ENCODE measurements at places on chromosomes 1 and 21.

DNA sequence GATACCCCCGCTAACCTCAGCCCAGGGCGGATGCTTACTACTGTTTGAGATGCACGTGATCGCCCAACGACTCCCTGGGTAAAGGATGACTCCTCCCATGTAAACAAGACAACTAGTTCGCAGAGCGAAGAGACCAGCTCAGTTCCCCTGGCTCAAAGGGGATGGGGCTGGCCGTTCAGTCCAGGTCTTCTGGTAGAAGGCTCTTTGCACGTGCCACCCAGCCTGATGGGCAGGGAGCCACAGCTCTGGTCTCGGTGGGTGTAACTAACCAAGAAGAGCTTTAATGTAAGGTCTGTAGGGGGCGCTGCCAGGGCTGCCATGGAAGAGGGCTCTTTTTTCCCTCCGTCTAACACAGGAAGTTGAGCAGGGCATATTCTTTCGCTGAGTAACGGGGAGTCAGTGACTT, 49.4 kb upstream of the PARP1 start:
- DNase-seq = no peak

DNA sequence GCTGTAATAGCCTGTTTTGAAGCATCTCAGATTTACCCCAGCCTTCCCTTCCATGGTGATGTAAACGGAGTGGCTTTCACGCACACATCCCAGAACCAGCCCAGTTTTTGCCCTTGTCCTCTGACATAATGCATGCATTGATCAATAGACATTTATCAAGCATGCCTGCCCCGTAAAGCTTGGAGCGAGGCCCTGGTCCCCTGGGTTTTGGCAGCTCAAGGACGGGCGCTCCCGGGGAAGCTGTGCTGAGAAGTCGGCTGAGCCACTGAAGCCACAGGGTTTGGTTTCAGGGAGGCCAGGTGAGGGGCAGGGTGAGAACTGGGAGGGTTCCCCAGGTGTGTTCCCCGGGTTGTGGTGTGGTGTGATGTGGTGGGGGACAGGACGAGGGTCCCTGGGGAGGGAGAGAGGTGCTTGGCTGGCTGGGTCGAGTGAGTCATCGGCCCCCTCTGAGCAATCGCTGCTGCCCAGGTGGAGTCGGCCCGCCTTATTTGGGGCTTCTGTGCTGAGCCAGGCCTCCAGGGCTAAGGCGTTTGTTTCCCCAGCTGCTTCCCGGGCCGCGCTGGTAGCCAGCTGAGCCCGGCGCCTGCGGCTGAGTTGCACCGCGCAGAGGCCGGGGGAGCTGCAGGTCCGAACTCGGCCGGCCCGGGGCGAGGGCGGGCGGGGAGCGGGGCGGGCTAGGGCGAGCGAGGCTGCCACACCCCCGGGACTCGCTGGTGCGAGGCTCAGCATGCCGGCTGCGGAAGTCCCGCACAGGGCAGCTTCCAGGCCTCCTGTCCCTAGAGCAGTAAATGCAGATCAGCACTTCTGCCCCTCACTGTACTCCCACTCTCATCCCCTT, 23.6 kb downstream of the ATP2B4 start:
- peak; percentile 86 for DNase-seq

GRCh38 chr21:14321042-14321441, 61.9 kb downstream of the HSPA13 start:
- no peak for DNase-seq

GRCh38 chr1:219427403-219427802, 185.5 kb downstream of the ZC3H11B start:
- DNase-seq = no peak

DNA sequence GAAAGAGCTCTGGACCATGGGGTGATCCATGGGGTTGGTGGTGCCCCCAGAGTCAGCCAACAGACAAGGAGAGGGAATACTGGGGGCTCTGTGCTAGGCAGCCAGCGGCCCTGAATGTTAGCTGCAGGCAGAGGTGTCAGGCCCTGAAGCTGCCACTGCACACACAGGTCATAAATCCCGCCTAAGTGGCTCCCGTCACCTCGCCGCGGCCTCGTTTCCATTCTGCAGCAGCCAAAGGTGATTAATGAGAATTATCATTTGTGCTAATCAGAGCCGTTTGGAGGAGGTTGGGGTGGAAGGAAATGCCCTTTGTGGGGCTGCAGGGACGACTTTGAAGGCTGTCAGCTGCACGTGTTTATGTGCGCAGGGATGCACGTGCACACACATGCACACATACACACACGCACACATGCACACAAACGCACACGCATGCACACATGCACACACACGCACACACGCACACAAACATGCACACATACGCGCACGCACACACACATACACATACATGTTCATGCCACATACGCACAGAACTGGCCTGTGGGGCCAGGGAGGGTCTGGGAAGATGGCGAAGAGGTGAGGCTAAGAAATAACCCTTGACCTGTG, 88.8 kb upstream of the ARHGEF16 start:
- DNase-seq = no peak

GRCh38 chr1:232344791-232345399, 285.0 kb downstream of the SIPA1L2 start:
- no peak for DNase-seq

DNA sequence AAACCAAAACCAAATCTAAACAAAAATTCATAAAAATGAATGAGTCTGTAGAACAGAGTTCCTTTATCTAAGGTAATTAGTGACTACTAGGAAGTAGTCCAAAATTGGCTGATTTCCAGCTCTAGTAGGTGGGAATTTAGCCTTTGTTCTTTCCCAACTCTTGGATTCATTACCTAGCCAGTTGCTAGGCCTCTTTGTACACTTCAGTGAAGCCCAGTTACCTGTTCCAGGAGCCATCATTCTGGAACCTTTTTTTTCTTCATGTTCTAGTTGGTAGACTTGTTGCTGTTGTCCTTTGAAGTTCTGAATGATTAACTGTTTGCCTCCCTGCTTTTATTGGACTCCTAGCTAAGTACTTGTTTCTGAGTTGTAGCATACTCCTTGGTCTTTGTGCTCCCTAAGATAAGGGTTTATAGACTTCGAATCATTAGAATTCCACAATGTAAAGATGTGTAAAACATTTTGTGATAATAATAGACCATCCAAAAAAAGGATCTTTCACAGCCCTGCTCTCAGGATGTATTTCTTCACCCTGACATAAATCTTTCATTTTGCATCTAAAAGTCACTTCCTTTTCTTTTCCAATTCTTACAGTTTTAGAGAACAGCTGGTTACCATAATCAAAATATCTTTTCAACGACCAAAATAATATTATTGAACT, 9.8 kb downstream of the PLA2G4A start:
- DNase-seq = no peak

- no peak for DNase-seq
Measured at GRCh38 chr1:229751610-229752009, 125.6 kb downstream of the URB2 start.

- DNase-seq = no peak
Measured at GRCh38 chr21:44083631-44084291, 23.4 kb upstream of the PWP2 start.

DNA sequence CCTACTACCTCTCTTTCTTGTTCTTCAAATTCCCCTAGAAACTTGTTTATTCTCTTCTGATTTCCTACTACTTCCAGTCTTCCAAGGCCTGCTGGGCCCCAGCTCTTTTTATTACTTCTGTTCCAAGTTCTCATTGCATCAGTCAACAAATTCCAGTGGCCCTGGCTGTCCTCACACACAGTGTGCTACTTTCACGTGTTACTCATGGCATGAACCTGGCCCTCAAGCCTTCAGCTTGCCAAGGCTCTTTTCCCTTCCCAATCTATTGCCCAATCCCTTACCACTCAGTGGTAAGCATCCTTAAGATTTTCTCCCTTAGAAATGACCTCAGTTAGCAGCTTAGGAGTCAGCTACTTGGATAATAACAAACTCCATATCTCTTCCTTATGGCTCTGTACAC, 613.5 kb downstream of the LMO4 start:
- no peak for DNase-seq

- DNase-seq = no peak
Measured at GRCh38 chr1:47547753-47548573, 110.1 kb downstream of the FOXD2 start.

DNA sequence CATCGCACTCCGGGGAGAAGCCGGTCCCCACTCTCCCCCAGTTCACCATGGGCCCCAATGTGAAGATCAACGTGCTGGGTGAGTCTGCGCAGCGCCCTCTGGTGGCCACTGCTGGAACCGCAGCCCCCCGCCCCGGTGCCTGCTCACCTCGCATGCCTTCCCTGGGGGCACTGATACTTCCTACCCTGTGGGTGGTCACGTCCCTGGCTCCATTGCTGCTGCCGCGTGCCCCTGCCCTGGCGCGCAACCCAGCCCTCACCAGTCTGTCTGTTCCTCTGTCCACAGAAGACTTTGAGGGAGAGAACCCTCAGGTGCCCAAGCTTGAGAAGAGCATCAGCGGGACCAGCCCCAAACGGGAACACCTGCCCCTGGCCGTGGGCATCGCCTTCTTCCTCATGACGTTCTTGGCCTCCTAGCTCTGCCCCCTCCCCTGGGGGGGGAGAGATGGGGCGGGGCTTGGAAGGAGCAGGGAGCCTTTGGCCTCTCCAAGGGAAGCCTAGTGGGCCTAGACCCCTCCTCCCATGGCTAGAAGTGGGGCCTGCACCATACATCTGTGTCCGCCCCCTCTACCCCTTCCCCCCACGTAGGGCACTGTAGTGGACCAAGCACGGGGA, 7.6 kb downstream of the EFNA3 start:
- peak; percentile 78 for DNase-seq

GRCh38 chr1:241215683-241216082, 141.3 kb downstream of the RGS7 start:
- DNase-seq = no peak

- DNase-seq = no peak
Measured at GRCh38 chr1:46005594-46005993, 126.8 kb downstream of the PIK3R3 start.

DNA sequence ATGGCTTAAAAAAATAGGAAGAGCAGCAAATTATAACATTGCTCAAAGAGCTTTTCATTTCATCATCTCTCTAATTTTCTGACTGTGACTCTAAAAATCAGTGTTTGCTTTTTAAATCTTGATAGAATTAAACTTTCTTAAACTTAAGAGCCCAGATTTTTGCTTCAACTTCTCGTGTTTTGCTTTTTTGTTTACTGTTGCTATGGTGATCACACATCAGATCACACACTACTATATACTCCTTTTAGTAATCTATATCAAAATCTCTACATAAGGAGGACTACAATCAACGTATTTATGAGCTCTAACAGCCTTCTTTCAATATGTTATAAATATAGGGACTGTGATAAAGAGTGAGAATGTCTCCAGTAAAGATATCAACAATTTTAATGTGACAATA, 537.3 kb downstream of the KCNT2 start:
- no peak for DNase-seq

DNA sequence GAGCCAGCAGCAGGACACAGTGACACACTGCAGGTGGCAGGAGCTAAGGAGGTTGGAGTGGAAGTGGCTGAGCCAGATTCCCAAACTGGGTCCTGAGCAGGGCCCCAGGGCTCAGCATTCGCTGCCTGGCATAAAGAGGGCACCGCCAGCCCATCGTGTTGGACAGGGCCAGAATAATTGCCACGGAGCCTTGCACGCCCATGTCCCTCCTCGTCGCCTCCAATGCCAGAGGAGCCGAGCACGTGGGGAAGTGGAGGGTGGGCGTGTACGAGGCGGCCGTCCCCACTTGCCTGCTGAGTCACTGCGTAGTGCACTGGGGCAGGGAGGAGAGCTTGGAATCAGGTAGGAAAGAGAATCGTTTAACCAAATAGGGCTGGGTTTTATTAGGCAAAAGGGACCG, 26.1 kb upstream of the LRRC47 start:
- DNase-seq = peak; percentile 30

DNA sequence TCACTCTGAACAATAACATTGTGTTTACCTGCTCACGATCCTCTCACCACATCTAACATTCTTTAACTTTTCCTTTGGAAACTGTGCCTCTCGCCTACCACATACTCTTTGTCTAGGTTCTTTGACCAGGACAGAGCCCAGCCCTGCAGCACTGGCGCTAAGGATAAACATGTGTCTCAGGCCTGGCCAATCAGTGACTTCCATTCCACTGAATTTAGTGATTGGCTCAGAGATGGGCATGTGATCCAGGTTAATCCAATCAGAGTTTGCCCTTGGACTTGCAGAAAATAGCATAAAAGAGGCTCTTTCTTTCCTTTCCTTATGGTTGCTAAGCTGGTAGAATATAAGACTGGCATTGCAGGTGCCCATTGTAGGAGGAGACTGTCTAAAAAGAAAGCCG, 605.7 kb downstream of the MATN1 start:
- no peak for DNase-seq

DNA sequence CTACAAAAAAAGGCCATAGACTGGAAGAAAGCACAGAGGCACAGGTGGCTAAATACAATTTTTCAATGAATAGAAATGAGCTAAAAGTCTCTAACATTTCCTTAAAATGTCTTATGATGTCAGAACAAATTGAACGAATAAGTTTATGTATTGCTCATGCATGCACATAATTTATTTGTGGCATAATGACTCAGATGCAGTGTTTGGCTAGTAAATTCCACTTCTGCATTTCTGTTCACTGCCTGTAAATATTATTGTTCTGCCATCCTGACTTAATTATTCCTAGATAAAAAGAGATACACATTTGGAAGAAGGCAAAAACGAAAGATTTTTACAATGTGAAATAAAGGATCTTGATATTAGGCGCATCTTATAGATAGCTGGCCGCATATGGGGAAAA, 26.6 kb upstream of the EXO1 start:
- no peak for DNase-seq

DNA sequence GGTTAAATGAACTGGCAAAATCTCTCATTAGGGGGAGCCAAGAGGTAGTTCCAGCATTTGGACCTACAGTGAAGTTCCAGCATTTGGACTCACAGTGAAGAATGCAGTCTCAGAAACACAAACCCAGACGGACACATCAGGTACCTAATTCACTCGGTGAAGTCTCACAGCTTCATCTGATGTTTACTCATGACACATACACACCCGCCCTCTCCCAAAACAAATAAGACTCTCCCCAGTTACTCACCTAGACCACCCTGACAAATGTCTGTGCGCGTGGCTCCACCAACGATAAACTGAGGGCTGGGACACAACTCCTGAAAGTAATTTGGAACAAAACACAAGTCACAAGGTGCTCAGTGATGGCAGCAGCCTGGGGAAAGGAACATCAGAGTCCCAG, 11.4 kb downstream of the CAPN8 start:
- no peak for DNase-seq

DNA sequence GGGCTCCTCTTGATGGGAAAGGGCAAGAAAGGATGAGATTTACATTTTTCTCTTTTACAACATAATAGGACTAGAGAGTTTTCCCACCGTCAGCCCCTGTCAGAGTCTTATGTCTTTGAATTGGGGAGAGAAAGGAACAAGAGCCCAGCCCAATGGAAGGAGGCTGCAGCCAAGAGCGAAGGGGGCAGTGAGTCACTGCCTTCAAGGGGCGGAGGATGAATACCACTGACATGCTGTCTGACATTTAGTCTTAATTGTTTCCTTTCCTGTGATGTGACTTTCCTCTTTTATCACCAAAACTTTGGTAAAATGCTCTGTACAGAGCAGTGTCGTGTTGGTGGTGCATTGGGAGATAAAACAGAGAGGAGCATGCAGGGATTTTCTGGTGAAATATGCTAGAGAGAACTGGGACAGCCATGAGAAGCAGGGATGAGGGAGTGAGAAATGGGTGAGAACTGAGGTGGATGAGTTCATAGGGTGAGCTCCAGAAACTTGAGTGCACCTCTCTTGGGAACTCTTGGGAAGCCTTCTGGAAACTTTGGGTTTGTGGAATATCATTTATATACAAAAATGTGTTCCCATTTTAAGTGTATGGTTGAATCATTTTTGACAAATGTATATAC, 179.9 kb upstream of the FGGY start:
- no peak for DNase-seq

GRCh38 chr1:191620883-191621282, 537.4 kb upstream of the RGS18 start:
- no peak for DNase-seq
